Islet precursor cell (in vitro differentiated cells): ENCODE measurements at places on chromosomes 11 and 22.
A peak's percentile ranks its signal among the peaks of the same experiment; 100 is the strongest.

GRCh38 chr11:68854273-68854958, 12.7 kb upstream of the CPT1A start:
- no peak for DNase-seq

GRCh38 chr11:44866286-44866685, 84.4 kb downstream of the TP53I11 start:
- no peak for DNase-seq

DNA sequence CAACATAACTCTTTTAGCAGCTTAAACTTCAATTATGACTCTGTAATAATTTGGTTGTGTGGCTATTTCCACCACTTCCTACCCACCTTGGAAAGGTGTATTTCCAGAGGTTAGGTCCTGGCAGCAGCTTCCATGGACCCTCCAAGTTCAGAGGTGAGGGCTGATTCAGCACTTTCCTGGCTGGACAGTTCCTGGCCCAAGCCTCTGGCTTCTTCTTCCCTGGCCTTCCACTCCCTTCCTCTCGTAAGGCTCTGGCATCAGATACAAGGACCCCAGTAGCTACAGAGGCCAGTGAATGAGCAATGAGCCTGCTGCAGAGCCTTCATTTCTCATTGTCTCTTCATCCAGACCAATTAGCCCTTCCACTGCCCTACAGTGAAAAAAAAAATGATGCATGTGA, 98.1 kb upstream of the KIRREL3 start:
- DNase-seq: peak; percentile 62

DNA sequence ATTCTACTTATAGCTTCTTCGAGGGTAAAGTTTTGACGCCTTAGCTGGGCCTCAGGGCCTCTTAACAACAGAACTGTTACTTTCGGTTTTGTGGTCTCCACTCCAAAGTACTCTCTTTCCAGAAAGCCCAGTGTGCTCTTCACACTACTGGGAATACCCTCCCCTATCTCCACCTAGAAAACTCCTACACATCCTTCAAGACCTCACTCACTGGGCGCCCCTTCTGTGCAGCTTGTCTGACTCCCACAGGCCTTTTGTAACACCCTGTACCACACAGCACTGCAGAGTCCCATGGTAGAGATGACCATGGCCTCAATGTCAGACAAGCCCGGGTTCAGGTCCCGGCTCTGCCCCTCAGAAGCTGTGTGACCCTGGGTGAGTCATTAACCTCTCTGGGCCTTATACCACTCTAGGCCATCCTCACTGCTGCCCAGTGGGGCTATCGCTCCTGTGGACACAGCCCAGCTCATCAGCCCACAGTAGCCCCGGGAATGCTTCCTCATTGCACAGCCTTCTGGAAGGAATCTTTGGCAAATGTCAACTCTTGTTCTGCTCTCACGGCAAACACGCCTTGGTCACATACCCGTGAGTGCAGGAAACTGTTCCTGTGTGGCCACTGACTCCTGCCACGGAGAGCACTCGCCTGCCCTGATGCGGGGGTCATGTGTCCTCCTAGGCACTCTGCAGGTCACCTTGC, 51.4 kb downstream of the SHISAL1 start:
- DNase-seq: no peak

DNA sequence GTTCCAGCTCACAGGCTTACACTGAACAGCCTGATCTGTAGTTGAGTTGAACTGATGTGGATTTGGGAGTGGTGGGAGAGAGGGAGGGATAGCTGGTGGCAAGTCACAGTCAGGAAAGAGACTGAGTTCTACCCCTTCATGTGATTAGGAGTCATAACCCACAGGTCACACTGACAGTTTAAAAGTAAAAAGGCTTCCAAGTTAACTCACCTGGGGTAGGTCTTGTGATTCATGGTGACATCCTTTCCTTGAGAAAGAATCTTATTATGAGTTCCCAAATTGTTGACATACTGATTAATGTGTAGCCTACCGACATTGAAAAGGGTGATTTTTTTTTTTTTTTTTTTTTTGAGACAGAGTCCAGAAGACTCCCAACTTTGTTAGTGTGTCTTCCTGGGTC, 5.4 kb downstream of the IZUMO1R start:
- no peak for DNase-seq

DNA sequence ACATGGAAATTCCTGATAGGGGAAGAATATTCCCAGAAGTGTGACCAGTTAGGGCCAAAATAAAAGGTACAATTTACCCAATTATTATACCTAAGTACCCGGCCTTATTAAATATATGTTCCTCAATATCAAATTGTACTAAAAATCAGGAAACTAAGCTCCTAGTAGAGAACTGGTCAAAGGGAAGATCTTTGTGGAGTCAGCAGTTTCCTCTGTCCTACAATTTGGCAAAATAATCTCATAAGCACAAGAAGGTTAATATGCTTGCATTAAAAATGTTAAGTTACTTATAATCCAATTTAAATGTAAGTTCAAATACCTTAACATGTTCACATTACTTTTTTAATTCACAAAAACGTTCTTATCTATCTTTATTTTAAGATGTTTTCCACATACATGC, 10.3 kb downstream of the TTC28 start:
- DNase-seq: no peak

DNA sequence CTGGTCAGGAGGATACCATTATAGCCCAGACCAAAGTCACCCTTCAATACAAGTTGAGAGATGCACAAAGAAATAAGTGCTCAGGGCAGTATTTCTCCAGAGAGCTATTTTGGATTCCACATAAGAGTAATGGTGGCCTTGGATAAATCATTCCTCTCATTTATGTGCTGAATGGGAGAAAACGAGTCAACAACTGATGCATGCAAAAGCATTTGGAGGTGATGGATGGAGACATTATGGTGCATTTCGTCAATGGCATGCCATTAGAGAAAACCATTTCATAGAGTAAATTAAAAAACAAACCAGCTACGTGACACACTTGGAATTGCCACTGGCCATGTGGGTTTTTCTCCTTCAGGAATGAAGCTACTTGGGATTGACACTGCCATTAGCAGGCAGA, 81.2 kb downstream of the ARL14EP start:
- no peak for DNase-seq

DNA sequence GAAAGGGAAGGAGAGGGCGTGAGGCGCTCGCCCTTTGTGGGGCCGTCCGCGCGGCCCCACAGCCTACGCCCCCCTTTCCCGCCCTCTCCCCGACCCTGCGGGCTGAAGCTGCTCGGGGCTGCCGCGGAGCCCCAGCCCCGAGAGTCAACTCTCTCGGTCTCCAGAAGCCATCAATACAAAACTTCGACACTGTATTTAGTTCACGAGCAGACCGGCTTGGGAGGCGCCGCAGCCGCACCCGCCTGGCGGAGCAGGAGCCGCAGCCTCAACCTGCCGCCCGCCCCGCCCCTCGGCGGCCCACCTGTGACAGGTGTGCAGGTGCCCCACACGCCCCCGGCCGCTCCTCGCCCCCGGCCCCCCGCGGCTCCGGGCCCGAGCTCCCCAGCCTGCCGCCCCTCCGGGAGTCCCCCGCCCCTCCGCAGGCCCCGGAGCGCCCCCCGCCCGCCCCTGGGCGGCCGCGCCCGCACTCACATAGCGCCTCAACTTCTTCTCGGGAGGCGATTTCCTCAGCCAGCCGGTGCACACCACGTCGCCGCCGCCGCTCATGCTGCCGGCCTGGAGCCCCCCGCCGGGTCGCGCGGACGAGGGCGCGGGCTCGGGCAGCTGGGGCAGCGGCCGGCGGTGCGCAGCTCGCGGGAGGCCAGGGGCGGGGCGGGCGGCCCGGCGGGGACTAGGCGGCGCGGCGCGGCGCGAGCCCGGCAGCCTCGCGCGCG, at the start of gene GAB2:
TSS of gene GAB2 (minus strand) at position 646 of the 713 bp plus-strand sequence. CDS start at position 546, 100 bp downstream.
- peak; percentile 65 for DNase-seq

GRCh38 chr11:15627560-15627959, 512.8 kb downstream of the INSC start:
- no peak for DNase-seq
